CD4-positive, alpha-beta T cell treated with Interleukin-1 beta for 1 hour (primary cell): ENCODE measurements at places on chromosomes 7 and 10.

- DNase-seq = no peak
Observed at GRCh38 chr7:114141415-114141814, 222.6 kb upstream of the PPP1R3A start.

GRCh38 chr7:138258197-138258559 lies 181.9 kb downstream of the AKR1D1 start:
- peak; percentile 12 for DNase-seq

DNA sequence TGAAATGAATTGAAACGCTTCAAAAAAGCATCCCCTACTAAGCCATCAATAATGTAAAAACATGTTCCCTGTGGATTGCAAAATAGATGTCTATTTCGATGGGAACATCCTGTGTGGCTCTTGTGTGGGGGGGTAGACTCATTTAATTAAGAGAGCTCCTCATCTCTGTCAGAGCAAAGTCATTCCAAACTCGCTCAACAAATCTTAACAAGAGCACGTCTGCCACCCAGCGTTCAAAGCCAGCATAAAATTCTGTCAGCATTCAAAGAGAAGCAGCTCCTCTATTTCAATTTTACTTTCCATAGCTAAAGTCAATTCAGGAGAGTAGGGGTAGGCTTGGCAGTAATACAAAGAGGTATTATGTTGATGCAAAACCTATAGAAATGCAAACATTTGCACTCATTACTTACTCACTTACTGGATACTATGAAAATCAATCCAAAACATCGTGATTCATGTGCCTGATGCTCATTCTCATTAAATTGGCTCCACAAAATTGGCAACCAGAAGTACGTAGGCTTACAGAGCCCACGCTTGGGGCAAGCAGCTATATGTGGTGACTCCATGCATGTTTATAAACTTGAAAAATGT lies 114.9 kb downstream of the IPMK start:
- peak; percentile 17 for DNase-seq

- no peak for DNase-seq
Observed at GRCh38 chr7:105157278-105157677, 143.3 kb downstream of the KMT2E start.

DNA sequence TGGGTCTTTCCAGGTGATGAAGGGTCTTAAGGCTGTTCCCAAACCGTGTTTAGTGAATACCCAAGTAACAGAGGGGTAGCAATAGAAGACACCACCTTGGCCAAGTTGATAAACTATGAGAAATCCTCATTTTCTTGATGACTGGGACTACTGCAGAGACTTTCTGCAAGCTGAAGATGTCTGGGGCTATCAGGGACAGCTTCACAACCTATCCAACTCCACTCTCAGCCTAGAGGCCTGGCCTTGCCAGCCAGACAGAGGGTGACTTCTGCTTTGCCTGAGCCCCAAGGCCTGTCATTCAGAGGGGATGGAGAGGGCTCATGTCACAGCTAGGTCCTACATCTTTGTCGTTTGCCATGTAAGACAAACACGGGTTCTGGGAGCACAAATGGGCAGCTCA lies 255.9 kb upstream of the GRB10 start:
- no peak for DNase-seq

- DNase-seq = no peak
Observed at GRCh38 chr10:76736392-76736791, 901.2 kb downstream of the KCNMA1 start.

DNA sequence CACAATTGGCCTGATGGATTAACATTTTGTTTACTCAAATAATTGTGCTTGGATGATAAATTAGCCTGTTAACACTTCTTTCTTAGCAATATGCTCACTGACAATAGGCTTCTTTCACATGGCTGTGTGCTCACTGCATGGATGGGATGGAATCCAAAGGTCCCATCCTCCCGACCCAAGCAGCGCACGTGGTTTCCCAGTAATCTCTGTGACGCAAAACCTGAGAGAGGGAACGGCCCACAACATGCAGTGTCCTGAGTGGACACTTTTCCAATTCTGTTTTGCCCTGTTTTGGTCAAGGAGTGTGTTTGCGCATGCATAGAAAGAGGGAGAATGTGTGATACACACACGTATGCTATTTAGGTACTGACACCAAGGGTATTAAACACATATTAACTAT lies 42.1 kb upstream of the RASGEF1A start:
- DNase-seq = no peak

GRCh38 chr10:19332304-19332703 lies 283.7 kb downstream of the MALRD1 start:
- DNase-seq = no peak

GRCh38 chr7:8152489-8153192 lies 109.3 kb downstream of the ICA1 start:
- DNase-seq = no peak

- no peak for DNase-seq
Observed at GRCh38 chr10:131897297-131897899, 3.4 kb upstream of the PPP2R2D start.

DNA sequence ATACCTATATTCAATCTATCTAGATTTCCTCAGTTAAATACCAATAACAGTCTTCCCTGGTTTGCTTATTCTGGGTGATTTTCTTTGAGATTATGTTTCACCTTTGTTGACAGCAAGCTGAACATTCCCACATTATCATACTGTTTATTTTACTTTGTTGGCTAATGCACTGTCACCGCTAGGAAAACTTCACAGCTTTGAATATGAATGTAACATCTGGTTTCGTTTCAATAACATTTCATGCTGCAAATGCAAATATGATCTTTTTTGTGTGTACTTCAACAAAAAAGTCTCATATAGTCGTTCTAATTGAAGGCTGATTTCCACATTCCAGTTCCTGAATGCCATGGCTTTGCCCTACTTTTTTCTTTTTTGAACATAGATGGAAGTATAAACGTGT lies 946.3 kb upstream of the GHITM start:
- DNase-seq = no peak

DNA sequence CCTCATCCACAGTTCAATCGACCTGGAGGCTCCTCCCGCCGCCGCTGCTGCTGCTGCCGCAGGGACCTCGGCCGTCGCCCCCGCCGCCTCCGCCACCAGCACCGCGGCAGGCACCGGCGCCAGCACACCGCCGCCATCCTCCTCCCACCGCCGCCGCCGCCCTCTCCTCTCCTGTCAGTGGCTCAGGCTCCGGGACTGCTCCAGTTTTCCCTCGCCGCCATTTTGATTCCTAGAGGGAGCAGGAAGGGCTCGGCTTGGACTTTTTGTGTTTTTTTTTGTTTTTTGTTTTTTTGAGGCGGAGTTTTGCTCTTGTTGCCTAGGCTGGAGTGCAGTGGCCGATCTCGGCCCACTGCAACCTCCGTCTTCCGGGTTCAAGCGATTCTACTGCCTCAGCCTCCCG lies 3.0 kb upstream of the MCM10 start:
- DNase-seq = peak; percentile 13

DNA sequence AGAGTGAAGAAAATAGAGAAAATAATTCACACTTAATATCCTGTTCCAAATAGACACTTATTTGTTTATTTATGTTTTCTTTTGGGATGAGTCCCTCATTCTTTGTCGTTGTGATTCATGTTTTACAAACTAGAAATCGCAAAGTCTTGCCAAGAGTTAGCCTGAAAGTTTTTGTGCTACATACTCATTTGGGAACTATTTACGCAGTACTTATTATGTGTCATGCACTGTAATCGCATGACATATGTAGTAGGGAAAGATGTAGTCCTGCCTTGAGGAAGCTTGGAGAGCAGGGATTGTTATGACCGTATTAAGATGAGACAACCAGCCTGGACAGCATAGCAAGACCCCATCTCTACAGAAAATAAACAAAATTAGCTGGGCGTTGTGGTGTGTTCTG lies 189.3 kb downstream of the ABCA13 start:
- no peak for DNase-seq

DNA sequence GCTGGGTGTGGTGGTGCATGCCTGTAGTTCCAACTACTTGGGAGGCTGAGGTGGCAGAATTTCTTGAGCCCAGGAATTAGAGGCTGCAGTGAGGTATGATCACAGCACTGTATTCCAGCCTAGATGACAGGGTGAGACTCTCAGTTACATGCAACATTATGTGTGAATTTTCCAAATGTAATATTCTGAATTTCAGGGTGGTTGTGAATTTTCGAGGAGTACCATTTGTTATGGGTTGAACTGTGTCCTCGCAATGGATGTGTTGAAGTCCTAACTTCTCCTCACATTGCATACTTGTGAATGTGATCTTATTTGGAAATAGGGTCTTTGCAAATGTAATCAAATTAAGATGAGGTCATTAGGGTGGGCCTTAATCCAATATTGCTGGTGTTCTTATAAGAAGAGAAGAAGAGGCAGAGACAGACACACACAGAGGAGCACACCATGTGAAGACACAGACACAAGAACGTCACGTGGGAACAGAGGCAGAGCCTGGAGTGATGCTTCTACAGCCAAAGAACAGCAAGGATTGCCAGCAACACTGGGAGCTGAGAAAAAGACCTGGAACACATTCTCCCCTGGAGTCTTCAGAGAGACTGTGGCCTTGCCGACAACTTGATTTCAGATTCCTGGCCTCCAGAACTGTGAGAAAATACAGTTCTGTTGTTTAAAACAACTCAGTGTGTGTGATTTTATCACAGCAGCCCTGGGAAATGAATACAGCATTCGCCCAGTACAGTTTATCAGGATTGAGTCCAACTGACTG lies 91.9 kb downstream of the ZNF783 start:
- no peak for DNase-seq

DNA sequence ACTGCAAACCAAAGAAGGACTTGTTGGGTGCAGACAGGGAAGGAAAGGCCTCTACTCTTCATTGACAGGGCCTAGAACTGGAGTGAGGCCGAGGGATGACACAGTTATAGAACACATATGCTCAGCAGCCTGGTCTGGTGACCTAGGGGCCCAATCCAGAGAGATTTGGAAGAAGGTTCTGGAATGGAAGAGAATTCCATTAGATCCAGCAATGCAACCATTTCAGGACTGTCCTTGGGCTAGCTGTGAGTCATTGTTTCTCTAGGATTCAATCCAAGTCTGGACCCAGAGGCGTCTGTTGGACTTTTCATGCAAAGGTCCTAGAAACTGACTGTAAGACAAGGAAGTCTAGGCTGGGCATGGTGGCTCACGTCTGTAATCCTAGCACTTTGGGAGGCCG lies 59.2 kb downstream of the WIPF3 start:
- DNase-seq = no peak

GRCh38 chr10:75556320-75556719 lies 124.9 kb downstream of the LRMDA start:
- DNase-seq = no peak

GRCh38 chr10:126286256-126286780 lies 102.0 kb downstream of the ADAM12 start:
- no peak for DNase-seq

GRCh38 chr10:97850446-97850845 lies 803 bp downstream of the GOLGA7B start:
- peak; percentile 29 for DNase-seq

GRCh38 chr7:64180989-64181388 lies 26.0 kb upstream of the ZNF735 start:
- no peak for DNase-seq

DNA sequence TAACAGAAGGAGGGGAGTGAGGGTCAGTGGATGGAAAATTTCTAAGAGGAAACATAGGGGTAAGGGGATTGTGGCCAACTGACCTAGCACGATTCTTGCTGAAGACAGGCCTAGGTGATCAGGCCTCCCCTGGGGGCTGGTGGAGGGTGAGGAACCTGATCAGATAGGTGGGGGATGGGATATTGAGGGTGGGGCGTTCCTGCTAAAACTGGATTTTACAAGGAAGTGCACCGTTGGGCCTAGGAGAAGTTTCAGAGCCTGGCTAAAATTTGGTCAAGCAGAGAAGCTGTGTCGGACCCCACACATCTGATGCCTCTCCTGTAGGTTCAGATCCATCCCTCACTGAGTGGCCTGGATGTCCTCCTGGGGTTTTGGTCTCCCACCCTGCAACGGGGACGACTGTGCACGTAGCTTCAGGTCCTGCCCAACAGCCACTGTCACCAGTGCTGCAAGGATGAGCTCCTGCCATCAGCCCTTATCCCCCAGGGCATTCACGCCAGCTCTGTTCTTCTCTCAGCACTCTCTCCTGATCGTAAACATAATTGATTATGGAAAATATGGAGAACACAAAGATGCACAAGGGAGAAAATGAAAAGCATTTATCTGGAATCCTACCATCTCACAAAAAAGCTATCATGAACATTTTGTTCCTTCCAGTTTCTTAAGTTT lies 89.9 kb downstream of the ADCY1 start:
- no peak for DNase-seq

- DNase-seq = peak; percentile 57
Observed at GRCh38 chr7:5824297-5824610, 42.8 kb upstream of the RNF216 start.

- DNase-seq = peak; percentile 18
Observed at GRCh38 chr7:24406053-24406788, 122.2 kb downstream of the NPY start.

DNA sequence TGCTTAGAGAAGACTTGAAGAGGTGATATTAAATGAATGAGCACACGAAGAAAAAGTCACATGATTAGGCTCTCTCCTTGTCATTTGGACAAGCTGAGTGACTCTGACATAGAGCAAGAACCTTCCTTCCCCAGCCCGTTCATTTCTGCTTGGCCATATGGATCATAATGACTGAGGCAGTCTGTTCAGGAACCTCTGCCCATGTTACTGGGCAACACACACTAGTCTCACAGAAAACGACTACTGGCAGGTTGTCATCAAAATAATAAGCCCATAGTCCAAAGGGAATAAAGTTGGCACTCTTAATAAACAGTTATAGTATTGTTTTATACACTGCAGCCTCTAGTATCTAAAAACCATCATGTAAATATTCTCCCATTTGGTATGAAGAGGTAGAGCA lies 635.0 kb downstream of the REEP3 start:
- no peak for DNase-seq
